SK-N-DZ (cell line): ENCODE measurements at places on chromosomes 2 and 18.

GRCh38 chr2:98869272-98869641, 66.8 kb downstream of the CRACDL start:
- no peak for DNase-seq

GRCh38 chr2:231926761-231927565, 767 bp upstream of the NPPC start:
- DNase-seq: no peak

DNA sequence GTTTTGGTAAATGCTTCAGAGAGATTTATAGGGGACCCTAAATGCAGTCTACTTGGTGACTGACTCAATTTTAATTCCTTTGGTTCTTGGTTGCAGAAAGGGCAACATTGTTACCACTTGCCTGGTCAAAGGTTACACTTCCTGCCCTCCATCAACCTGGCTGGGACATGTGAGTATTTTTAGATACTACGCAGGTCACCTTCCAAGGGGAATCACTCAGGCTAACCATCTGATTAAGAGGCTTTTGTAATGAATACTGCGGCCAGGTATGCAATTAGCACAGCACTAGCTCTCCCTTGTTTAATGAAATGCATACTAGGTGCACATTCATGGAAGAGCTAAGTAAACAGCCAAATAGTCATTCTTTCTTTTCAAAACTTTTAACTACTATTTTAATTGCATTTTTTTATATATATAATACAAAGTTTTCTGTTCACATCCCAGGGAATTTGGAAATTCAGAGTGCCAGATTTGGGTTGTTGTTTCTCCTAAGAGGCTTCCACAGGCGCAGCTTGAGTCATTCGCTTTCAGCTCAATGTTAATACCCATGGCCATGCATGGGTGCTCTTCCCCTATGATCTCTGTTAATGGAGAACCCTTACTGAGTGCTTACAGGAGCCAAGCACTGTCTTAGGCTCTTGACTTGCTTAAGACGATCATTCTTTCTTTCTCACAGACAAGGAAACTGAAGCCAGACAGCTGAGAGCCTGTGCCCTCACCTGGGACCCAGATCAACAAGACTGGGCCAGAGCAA, 152.2 kb downstream of the MTX2 start:
- DNase-seq: no peak

DNA sequence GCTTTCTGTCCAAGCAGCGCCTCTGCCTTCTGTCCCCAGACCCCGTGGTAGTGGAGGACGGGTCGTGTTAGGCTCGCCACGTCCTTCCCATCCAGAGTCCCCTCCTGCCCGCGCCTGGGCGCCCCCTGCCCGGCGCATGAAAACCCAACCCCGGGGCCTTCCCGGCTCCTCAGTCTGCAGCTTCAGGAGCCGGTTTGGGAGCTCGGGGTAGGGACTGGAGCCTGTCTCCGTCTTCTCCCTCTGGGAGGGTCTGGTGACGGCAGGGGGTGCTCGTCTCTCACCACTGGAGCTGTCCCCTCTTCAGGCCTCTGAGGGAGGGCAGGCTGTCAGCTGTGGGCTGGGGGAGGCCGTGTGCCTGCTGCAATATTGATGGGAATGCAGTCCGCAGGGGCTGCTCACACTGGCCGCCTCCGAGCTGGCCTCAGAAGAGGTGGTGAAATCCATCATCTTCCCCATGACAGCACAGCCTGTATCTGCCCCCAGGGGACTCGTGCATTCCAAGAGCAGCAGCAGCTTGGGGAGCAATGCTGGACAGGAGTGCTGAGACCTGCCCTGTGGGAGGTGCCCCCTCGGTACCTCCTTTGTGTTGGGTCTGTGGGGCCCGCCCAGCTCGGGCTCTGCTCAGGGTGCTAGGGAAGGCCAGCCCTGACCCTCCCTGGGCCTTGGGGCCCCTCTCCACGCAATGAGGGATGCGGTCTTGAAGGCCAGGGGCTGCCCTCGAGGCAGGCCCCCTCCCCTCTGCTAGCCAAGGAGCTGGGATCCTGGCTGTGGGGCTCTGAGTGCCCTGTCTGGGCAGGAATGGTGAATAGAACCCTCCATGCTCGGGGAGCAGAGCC, 17.8 kb upstream of the KLHL30 start:
- peak; percentile 76 for DNase-seq

DNA sequence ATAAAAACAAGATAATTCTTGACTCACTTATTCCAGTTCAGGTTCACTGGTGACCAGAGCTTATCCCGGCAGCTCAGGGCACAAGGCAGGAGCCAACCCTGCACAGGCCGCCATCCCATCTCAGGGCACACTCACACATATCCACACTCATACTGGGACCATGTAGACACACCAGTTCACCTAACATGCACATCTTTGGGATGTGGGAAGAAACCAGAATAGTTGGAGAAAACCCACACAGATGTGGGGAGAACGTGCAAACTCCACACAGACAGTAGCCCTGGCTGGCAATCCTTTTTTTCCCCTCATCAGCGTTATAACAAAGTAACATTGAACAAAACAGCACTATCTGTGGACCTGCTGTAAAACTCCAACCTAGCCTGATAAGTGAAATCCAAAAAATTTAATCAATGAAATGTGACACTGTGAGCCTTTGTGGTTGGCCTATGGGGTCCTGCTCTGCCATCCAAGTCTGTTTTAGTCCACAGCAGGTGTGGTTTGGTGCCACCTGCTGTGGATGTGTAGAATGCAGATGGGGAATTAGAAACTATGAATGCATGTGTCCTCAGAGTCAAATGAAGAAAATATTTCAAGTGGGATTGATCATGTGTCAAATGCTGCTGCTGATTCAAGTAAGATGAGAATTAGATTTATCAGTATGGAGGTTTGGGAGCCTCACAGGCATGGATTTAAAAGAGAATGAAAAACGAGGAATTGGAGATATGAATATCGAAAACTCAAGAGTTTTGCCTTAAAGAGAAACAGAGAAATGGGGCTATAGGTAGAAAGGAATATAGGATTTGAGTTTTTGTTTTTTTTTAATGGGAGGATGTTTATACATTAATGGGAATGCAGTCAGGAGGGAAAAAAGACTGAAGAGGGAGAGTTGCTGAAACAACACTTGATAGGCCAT, 47.0 kb downstream of the UGP2 start:
- DNase-seq: peak; percentile 57

DNA sequence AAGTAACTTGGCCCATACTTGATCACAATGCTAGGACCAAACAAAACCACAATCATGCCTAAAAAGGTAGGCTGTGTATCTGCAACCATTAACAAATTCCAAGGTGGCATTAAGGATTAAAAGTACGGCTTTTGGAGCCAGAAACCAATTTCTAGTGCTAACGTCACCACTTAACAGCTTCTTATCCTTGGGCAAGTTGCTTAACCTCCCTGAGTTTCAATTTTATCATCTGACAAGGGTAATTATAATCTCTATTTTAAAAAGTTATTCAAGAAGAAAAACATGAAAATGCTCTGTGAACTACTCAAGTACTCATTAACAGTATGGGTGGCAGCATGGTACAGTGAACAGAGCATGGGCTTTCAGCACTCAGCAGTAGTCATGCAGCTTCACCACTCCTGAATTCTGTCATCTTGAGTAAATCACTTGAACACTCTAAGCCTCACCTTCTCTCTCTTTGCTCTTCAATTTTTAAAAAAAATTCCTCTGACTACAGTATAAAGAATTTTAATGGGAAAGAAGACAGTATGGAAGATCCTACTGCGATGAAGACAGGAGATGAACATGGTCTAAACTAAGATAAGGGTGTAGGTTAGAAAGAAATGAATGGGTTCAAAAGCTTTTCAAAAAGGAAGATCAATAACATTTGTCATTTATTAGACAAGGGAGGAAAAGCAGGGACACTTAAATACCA, 69.2 kb downstream of the SS18 start:
- peak; percentile 46 for DNase-seq

GRCh38 chr18:41700416-41700815, 254.6 kb upstream of the PIK3C3 start:
- DNase-seq: no peak

- DNase-seq: no peak
Measured at GRCh38 chr2:8076448-8077342, 605.2 kb upstream of the ID2 start.

DNA sequence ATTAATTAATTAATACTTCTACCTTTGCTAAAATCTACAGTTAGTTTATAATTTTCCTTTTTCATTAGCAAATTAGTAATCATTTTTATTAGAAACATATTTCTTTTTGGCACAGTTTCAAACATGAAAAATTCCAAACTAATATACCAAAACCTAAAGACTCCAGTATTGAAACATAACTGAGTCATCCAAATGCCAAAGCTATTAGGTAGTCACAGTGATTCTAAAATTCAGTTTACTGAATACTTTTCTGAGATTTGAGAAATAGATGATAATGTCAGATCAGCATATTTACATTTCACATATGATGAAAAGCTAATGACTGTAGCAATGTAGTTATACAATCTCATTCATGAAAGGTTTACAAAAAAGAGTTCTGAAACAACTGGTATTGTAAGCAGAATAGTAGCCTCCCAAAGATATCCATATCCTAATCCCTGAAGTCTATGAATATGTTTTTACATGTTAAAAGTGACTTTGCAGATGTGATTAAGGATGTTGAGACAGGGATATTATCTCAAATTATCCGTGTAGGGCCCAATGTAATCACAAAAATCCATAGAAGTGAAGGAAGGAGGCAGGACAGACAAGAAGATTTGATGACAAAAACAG, 680.2 kb upstream of the CHAC2 start:
- no peak for DNase-seq

- DNase-seq: no peak
Measured at GRCh38 chr2:161166538-161167409, 6.5 kb downstream of the TANK start.

DNA sequence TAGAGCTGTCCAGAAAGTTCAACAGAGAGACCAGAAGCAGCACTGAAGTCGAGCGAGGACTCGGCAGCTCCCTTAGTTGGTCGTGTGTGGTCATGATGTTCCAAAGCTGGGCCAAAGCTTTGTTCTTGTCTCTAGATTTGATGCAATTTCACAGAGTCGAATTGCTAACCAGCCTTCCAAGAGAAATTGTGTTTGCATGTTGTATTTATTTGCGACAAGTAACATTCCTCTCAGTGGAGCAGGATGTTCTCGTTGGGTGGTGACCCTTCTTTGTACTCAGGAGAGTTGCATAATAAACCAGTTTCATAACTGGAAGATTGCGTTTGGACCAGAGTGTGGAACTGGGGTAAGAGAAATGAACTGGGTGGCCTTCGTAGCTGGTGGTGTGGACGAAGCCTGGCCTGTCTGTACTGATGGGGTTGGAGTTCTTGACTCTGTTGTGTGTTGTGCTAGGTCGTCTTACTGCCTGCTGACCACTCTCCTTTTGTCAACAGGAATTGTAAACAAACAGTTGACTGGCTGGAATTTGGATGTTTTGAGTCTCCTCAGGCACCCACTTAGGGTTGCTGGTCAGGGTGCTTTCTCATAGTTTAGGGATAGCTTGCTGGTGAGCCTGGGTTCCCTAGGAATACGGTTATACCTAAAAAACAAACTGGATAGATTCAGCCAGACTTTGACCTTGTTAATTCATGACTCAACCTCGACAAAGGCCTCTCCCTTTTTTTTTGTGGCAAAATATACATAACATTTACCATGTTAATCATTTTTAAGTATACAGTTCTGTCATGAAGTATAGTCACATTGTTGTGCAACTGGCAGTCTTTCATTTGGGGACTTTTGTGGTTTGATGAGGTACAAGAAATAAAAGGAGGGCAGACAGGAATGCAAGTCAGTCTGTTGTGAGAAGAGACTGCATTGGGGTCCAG, 28.9 kb upstream of the TOGARAM2 start:
- DNase-seq: no peak

GRCh38 chr2:143823876-143824275, 694.7 kb downstream of the ARHGAP15 start:
- DNase-seq: peak; percentile 22
